NCI-H510A (cell line): ENCODE measurements at places on chromosomes 1 and 21.

DNA sequence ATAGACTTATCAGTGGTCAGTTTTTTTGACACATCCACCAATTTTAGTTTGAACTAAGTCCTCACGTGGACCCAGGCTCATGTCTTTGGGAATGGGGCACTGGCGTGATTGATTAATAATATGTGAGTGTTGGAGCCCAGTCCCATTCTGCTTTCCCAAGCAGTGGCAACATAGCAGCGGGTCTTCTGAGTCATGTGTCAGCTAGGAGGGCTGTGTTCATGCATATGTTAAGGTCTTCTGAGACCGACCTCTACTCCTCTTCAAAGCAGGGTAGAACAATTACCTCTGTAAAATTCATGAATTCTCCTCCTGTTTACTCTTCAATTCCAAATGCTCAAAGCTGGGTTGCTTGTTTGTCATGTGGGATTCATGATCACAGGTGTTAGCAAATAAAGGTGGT is 291.3 kb downstream of the CAMTA1 start:
- no peak for DNase-seq

- no peak for DNase-seq
Observed at GRCh38 chr1:240931031-240931430, 319.1 kb upstream of the GREM2 start.

DNA sequence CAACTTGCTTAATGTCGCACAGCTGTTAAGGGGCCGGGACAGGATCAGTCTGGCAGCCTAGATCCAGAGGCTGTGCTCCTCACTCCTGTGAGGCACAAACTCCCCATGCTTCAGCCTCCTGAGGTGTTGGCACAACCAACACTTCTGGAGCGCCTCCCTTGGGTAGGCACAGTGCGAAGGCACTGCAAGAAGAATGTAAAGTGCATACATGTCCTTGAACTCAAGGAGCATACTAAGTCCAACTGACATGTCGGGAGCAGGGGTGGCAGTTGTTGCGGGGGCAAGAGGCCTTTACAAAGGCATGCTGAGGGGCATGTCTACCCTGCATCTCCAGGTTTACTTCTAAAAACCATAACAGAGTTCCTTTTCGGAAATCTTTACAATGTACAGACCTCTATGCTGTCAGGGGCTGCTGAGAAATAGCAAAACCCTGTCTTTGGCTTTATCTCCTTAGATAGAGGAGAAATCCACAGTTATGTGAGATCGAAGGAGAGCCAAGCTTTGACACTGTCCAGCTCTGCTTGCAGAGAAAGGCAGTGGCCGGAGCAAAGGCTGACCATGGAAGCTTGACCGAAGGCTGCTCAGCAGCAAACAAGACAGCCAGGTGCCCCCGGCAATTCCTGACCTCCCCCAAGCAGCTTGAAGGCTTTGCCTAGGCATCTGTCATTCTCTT is 93.9 kb downstream of the CDC7 start:
- DNase-seq, result no peak

GRCh38 chr1:156863631-156864030 is 3.0 kb downstream of the NTRK1 start:
- no peak for DNase-seq

DNA sequence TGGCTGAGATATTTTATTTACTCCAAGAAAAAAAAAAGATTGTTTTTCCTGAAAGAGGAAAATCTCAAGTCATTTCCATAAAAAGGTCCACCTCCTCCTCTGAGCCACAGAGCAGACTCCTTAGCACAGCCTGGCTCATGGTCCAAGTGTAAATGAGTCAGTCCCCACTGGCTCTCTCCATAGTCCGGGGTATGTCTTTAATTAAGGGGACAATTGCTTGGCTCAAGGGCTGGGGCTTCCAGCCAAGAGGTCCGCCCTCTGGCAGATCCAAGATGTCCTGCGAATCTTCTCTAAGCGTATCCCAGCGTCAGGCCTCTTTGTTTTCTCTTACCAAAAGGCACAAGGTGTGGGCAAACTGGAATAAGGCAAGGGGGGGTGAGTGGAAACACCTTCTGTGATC is 33.3 kb downstream of the FOXD2 start:
- no peak for DNase-seq

DNA sequence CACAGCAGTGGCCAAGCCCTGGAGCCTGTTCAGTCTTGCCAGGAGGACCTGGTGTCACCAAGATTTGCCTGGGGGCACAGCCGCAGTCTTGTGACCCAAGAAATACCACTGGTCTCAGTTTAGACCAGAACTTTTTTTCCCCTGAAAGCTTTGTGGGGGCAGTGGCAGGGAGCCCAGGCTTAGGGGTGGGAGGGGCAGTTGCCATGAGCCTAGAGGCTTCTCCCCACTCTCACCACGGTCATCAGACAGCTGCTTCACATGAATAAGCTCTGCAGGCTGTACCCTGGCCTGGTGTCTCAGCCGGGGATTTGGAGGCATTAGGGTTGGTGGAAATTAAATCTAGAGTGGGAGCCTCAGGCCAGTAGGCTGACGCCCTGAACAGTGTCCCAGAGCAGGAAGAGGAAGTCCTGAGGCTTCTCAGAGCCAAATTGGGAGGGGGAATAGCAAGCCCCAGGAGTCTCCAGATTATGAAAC is 73.7 kb downstream of the SLC16A1 start:
- DNase-seq, result no peak

DNA sequence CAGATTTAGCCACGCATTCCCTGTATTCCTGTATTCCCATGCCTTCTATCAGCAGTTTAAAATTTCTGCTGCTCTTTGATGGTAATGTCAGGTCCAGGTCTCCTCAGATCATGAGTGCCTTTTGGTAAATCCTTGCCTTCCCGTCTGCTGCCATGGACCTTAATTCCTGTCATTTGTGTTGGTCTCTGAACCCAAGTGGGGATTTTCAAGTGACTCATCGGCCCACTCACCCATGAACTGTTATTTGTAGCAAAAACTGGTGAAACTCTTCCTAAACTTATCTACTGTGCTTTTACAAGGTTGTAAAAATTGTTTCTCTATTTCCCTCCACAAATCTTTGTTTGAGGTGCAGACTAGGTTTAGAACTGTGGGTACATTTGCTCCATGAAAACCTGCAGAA is 47.4 kb downstream of the ACTN2 start:
- no peak for DNase-seq

DNA sequence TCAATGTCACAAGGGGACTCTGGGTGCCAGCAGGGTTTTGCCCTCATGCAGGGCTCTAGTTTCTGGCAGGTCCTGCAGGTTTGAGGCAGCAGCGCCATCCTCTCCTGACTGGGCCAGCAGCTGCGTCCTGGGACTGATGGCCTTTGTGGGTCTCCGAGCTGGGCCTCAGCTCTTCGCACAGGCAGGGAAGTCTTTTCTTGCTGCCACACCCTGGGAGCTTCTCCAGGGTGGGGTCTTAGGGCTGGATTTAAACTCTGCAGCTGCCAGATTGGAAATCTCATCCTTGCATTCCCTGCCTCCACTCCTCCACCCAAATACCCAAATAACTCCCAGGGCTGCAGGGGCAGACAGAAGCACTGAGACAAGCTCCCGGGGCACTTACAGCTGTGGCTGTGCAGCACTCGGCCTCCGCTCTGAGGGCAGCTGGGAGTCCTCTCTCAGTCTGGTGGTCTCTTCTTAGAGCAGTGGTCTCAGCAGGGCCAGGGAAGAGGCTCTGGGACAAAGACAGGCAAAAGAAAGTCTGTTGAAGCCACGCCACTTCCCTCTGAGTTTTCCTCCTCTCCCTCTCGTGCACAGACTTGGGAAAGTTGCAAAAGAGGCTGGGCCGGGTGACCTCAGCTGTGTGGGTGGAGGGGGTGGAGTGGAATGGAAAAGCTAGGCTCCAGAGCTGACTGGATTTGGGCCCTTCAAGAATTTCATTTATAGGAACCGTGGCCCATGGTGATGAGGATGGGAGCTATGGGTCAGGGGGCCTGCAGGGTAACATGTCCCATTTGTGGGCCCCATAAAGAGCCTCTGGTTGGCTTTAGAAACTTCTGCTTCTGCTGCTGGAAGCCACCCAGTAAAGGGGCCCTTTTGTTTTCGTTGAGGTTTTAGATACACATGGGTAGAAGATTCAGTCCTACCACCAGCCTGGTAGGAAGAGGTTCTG is at the start of gene RAB7B:
RAB7B (minus strand) TSS at position 525 of the 931 bp plus-strand sequence. CDS start 9,260 bp downstream, outside the sequence.
- no peak for DNase-seq

DNA sequence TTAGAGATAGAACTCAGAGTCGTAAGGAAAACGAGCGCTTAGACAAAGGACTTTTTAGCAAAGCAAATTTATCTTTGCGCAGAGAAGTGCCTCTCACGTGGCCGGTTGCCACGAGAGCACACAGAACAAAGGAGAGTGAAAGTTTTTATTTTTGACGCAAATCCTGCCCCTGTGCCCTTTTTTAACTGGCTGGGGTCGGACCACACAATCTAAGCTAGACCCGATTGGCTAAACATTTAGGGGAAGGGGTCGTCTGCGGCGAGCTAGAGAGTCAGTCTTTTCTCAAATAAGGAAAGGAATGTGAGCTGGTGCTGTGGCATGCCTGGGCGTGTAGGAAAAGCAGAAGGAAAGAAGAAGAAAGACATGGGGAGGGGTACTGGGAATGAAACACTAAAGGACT is 2.4 kb downstream of the KRTAP10-2 start:
- no peak for DNase-seq

DNA sequence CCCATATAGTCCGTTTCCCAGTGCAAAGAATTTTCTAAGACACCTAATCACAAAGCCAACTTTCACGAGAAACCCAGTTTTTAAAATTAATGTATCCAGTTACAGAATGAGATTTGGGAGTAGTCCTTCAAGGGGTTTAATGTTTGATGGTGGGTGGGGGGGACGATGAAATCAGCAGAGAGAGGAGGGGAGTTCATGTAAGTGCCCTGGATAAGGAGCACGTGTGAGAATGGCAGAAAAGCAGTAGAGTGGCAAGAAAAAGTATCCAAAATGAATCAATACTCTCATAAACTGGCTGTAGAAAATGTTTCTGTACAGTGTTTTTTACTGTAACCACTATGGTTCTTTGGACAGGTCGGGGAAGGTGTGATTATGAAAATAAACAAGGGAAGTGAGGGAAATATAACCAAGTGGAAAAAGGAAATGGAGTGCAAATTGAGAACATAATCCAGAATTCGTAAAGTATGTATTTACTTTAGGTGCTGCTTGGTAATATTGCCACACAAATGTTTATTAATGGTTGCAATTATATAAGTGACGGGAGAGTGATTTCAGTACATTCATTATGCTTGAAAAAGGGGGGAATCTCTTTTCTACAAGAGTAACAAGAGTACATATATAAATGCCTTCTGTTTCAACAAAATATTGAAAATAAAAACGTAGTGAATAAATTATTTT is 118.7 kb upstream of the RRP15 start:
- no peak for DNase-seq

- no peak for DNase-seq
Observed at GRCh38 chr1:17509363-17509762, 30.1 kb upstream of the ARHGEF10L start.
